WERI-Rb-1 (cell line): ENCODE measurements at places on chromosomes 7 and 10.

GRCh38 chr7:137834552-137834951 is 12.2 kb downstream of the DGKI start:
- DNase-seq = no peak

GRCh38 chr10:8133146-8133545 is 78.7 kb downstream of the GATA3 start:
- DNase-seq = no peak

GRCh38 chr7:128843938-128844621 is 13.9 kb downstream of the FLNC start:
- DNase-seq = no peak

- DNase-seq = no peak
These were observed 20.8 kb downstream of the SCRN1 start for GRCh38 chr7:29968683-29969395.

GRCh38 chr7:73827567-73828106 is 3.2 kb upstream of the CLDN4 start:
- DNase-seq = peak; percentile 91

GRCh38 chr7:80478683-80479082 is 33.2 kb downstream of the GNAT3 start:
- DNase-seq = no peak

- no peak for DNase-seq
These were observed 16.0 kb downstream of the AFAP1L2 start for GRCh38 chr10:114388275-114388674.

GRCh38 chr7:66157060-66157459 is 42.4 kb downstream of the CRCP start:
- no peak for DNase-seq

DNA sequence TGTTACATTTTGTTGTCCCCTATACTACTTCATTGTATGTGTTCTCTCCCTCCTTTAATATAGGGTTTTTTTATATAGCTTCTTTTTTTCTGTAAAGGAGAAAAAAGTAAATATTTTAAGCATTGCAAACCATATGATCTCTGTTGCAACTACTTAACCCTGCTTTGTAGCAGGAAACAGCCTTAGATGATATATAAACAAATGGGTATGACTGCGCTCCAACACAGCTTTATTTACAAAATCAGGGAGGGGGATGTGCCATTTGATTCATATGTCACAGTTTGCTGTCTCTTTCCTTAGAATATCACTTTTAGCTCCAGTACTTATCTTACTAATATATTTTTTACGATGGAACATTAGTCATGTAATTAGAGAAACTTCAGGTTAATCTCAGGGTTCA is 155.2 kb upstream of the GNAI1 start:
- DNase-seq = no peak

GRCh38 chr10:132138596-132138995 is 48.2 kb upstream of the DPYSL4 start:
- no peak for DNase-seq

DNA sequence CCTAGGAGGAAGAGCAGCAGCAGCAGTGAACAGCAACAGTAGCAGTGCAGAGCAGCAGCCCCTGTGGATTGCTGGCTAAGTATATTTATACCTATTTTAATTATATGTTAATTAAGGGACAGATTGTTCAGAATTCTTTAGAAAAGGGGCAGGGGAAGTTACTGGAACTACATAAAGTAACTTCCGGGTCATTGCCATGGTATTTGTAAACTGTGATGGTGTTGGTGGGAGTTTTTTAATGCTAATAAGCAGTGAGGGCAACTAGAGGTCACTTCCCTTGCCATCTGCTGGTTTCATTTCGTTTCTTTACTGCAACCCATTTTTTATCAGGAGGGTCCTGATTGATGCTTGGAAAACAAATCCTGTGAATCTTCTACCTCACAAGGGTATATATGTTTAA is 229.8 kb upstream of the PODXL start:
- DNase-seq = no peak

DNA sequence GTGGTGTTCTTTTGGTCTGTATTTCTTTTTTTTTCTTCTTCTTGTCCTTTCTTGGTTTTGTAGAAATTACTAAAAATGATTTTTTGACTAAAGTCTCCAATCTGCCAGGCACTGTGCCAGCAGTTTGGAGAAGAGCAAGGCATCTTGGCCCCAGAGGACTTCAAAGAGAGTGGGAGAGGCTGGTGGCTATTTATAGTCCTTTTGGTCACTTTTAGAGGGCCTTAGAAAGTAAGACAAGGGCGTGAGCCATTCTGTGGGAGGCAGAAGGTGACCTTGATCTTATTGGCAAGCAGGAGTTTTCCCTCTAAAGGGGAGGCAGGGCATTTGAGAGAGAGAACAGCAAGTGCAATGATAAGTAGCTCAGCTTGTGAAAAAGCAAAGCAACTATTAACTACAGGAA is 211.9 kb downstream of the GALNT17 start:
- DNase-seq = no peak

GRCh38 chr7:64999165-65000004 is 7.1 kb downstream of the ERV3-1 start:
- no peak for DNase-seq

DNA sequence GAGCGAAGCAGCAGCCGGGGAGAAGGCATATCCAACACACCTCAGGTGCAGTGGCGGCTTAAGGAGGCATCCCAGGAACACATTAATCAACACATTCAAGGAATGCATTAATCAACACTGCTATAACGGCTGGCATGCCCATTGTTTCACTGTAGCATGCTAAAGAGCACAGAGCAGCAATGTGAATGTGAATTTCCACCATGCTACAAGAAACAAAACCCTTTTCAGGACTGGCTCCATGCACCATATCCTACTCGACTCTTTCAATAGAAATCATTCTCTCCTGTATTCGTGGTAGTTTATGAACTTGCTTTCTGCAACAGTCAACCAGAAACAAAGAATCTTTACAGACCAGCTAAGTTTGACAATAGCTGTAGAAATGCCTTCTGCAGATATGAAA is 149.0 kb downstream of the NRCAM start:
- DNase-seq = no peak

- no peak for DNase-seq
These were observed 119.9 kb upstream of the TMEM106B start for GRCh38 chr7:12091231-12091630.

GRCh38 chr7:38318803-38319416 is 45.5 kb upstream of the TARP start:
- peak; percentile 81 for DNase-seq

DNA sequence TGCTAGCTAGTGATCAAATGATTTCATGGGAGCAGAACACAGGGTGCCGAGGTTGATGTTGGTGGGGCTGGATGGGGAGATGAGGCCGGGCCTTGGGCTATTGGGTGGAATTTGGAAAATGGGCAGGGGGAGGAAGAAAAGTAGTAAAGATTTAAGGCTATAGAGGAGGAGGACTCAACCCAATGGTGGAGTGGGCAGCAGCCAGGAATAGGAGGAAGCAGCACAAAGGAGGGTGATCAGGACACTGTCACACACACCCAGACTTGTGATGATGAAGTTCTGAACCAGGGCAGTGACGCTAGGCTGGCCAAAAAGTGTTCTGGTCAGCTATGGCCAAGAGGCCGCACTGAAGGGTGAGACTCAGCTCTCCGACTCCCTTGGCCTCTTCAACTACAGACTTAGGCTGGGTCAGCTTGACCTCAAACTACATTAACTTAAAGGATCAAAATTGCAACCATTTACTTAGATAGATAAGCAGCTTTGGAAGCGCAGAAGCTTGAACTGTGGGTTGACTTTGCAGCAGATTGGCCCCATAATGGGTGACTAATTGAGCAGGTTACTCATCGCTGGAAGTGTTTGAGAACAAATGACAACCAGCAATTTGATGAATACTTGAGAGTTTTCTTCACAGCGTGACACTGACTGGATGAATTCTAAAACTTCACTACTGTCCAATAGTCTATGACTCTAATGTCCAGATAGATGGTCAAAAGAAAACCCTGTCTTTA is 29.4 kb upstream of the GPR26 start:
- no peak for DNase-seq

- DNase-seq = no peak
These were observed 4.1 kb downstream of the CALU start for GRCh38 chr7:128743112-128743772.

DNA sequence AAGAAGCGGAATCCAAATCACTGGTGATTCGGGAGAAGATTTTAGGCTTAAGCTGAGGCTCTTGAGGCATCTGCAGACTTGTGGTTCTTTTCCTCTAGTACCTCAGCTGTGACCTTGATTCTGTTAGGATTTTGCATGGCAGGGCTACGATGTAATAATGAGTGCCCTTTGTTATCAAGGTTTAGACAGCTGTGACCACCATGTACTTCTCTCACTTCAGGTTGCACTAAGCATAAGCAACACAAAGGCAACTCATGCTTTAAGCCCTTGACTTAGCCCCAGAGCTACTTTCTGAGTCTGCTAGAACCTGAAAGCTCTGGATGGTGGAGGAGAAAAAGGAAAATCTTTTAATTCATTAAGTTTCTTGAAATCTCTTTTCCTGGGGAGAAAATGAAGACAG is 1052.3 kb upstream of the PHF14 start:
- DNase-seq = no peak

GRCh38 chr7:100951888-100952560 is 2.7 kb downstream of the MUC3A start:
- DNase-seq = no peak

DNA sequence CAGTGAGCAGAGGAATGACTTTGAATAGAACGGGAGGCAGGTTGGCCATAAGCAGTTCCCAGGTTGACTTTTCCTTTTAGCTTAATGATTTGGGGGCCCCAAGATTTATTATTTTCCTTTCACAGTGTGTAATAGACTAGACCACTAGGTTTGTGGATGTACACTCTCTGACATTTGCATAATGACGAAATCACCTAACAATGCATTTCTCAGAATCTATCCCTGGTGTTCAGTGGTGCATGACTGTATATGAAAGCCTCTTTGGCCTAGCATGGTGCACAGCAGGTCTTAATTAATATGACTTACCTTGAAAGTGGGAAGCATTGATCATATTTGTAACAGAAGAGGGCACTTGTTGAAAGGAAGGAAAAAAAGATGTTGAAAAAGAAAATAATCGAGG is 761.9 kb downstream of the TYW1 start:
- DNase-seq = no peak

DNA sequence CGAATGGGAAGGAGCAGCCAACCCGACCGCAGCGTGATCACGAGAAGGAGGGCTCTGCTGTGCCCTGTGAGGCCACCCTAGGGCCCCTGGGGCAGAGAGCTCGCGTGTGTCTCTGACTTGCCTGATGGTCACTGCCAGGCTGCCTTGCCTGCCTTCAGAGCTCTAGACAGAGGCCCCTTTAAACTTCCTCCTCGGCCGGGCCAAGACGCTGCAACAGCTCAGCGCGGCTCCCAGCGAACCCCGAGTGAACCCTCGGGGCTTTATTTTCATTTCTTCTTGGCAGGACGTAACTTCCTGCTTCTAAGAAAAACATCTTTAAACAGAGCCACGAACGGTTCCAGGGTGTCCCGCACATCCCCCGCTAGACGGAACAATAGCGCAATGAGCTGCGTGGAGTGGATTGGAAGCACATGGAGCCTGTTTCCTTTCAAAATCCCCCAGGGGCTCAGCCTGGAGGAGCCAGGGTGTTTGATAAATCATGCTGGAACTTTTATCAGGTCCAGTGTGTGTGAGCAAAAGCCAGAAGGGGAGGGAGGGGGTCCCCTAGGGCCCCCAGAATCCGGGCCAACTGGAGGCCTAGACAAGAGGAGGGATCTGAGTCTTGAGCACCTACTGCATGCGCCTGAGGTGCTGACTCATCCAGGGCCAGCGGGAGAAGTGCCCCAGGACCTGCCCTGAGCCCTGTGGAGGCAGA is 134.1 kb upstream of the GDF10 start:
- no peak for DNase-seq

DNA sequence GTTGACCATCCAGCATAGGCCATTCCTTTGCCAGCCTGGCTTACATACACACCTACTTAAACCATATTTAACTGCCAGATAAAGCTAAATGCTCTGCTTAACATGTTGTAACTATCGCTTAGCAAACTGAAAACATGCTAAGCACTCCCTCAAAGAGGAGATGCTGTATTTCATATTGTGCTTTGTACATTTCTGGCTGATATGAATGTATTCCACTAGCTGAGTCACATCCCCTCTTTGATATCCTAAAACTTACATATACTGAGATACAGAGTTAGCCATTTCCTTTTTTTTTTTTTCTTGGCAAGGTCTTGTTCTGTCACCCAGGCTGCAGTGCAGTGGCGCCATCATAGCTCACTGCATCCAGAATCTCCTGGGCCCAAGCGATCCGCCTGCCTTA is 99.4 kb downstream of the TPST1 start:
- no peak for DNase-seq

DNA sequence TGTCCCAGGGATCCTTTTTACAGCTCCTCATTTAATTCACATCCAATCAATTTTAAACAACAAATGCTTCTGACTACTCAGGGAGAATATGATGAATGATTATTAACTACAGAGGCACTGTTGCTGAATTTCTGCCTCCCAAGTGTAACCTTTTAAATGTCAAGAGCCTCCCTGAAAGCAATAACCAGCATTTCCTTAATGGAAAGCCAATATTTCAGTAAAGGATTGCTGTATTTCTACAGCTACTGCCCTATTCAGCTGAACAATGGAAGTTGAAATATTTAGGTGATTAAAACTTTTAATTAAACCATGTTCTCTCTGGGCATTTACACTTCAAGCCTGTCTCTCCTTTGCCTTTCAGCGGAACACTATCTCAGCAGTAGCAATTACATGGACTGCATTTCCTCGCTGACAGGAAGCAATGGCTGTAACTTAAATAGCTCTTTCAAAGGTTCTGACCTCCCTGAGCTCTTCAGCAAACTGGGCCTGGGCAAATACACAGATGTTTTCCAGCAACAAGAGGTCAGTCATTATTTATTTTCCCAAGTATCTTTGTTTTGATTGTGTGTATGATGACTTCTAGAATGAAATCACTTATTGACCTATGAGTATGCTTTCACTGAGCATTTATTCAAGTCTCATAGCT is 304.7 kb downstream of the BICC1 start:
- DNase-seq = no peak

DNA sequence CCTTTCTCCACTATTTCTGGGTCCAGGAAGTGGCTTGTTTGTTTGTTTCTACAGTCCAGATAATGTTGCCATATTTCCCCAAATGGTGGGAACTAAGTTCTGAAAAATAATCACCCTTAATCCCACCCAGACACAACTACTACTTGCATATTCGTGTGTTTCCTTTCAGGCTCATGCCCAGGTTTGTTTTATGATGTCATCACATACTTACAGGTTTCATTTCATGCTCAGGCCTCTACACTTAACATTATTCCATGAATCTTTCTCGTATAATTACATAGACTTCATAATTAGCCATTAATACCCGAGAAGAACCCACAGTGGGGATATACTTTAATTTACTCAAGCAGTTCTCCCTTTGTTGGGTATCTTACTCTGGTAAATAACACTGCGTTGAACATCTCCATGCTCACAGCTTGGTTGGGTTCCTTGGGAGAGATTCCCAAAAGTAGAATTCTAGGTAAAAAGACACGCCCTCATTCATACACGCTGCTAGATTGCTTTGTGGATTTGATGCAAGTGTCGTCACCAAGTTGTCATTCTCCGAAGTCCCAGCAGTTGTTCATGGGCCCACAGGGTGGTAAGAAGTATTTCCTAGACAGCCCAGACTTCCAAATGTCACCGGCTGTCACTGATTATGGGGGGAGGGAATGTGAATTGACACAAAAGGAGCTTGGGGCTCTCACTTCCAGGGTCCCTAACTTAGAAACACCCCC is 42.6 kb downstream of the UNC5B start:
- no peak for DNase-seq
